GM19239 (cell line): ENCODE measurements at places on chromosomes 6 and 20.

GRCh38 chr6:90149280-90149679 lies 147.4 kb downstream of the BACH2 start:
- DNase-seq: no peak

DNA sequence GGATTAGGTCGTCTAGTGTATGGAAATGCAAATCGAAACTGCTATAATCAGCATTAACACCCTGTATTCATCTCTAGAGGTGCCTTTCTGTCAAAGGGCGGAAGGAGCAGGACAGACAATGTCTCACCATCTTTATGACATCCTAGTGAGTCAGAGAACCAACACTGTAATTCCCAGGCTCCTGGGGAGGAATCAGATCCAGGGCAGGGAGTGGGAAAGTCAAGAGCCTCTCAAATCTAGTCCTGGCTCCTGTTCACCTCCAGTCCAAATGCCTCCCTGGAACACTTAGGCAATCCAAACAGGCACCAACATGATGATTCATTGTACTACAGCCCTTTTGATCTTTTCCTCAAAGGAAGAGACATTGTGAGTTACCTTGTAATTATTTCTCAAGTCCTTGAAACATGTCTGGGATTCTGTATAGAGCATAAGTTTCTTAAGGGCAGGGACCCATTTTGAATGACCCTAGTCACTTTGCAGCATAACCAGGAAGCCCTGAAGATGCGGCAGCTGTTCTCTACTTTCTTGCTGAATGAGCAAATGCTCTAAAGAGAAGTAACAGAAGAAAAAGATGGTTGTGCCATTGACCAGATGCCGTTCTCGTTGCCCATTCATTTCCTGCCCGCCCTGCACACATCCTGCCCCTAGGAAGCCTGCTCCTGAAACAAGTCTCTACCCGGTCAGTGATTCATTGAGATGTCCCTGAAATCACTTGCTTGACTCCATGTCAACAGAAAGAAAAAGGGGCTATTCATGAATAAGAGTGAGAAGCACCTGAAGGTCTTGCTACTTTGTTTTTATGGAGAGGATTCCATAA lies 112.8 kb upstream of the JARID2 start:
- no peak for DNase-seq

- DNase-seq: no peak
Measured at GRCh38 chr6:144568241-144568640, 283.1 kb downstream of the UTRN start.

- DNase-seq: no peak
Measured at GRCh38 chr6:32597024-32597423, 7.4 kb upstream of the HLA-DRB1 start.

GRCh38 chr6:149380523-149380922 lies 19.5 kb upstream of the SUMO4 start:
- DNase-seq: no peak

DNA sequence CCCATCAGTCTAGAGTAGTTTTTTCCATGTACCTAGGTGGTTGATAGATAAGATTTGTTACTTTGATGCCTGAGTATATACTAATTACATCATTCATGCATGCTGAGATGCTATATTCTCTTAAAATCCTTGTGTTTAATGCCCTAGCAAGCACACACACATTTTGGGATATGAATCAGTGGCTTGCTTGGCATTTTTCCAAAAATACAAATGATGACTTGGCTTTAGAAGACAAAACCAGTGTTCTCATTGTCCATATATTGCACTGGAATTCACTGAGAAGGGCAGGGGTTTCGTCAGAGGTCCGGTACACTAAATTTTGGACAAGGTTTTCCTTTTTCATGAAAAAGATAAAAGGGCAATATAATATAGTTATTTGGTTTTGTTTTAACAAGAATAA lies 24.9 kb downstream of the GTPBP2 start:
- DNase-seq: no peak

GRCh38 chr6:47680051-47680450 lies 18.3 kb upstream of the ADGRF4 start:
- no peak for DNase-seq

DNA sequence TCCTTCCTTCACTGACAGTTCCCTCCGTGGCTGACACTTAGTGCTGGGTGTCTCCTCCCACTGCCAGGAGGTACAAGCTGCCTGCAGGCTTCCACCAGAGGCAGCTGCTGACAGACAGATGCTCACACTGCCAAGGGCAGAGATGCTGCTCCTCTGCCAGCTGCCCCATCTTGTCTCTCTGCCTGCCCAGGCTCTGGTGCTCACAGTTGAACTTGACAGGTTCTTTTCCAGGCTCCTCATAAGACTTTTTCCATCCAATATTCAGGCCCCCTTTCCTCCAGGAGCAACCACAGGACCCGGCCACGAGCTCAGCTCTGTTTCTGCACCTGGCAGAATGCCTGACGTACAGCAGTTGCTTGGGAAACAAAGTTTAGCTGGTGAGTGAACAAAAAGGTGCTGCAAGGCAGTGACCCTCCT lies 79.8 kb downstream of the PSMB1 start:
- DNase-seq: no peak

DNA sequence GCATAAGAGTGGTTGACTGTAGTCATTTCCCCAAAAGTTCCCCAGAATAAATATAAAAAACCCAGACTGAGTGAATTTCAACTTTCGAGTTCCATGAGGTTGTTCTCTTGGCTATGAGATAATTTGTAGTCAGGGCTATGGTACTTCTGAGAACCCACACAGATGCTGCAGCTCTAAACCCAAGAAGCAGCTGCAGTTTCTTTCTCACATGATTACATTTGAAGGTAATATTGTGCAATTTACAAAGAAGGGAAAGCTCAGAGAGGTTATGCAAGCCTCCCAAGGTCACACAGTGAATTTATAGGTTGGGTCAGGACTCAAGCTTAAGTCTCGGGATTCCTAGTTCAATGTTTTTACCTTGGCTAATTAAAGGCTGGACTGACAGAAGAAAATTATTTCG lies 29.7 kb upstream of the CD93 start:
- no peak for DNase-seq

DNA sequence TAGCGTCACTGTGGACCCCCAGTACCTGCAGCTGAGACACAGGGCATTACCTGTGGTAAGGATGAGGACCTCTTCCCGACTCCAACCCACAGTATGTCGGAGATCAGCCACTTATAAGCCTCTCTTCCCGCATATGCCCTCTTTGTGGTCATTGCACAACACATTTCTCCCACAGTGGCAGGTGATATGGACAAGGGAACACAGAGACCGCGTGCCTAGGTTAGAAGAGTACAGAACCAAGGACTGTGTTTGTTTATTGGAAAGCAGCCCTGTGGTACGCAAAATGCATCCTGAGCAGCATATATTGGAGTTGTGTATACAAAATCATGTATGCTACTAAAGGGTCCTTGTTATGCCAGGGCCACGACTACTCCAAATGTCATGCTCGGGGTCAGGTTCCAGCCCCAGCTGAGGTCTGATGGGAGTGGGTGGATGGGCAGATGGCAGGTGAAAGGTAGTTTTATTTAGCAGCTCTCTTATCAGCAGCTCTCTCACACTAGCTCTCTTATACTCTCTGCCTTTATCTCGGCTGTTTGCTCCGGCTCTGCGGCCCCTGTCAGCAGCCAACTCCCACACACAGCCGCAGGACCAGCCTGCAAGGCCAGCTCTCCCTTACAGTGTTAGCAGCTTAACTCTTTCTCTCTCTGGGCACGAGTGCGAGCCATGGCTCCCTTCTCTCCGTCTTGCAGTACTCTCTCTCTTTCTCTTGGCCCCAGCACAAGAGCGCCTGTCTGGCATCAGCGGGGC lies 569.0 kb downstream of the KIF16B start:
- no peak for DNase-seq

GRCh38 chr6:16625291-16626265 lies 135.7 kb downstream of the ATXN1 start:
- no peak for DNase-seq

GRCh38 chr6:170375661-170376060 lies 69.1 kb downstream of the FAM120B start:
- DNase-seq: no peak

DNA sequence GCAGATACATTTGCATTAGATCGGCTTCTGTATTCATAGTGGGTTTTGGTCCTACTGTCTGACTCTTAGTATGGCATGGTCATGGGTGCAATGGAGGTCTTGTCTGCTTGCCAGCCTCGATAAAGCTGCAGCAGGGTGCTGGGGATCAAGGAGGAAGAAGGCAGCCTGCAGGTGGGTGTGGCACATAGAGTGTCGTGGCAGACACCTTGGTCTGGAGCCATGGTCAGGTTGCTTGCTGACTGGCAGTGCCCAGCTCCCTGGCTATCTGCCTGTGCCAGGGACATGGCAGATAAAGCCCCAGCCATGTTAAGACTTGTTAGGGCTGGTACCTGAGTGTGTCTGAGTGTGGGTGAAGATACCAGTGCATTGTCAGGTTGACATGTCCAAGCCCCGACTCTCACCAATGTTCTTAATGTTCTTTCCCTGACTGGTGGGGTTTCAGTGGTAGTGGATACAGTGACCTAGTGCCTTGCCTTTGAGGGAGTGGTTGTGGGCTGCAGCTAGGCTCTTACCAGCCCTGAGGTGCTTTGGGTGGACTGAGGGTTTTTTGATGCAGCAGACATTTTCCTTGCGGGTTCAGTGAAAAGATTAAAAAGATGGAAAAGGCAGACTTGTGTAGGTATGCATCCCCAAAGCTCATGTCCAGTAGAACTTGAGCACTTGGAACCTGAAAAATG lies 1.8 kb downstream of the FAM83D start:
- DNase-seq: no peak

GRCh38 chr20:53488775-53489272 lies 104.8 kb downstream of the ZNF217 start:
- no peak for DNase-seq

DNA sequence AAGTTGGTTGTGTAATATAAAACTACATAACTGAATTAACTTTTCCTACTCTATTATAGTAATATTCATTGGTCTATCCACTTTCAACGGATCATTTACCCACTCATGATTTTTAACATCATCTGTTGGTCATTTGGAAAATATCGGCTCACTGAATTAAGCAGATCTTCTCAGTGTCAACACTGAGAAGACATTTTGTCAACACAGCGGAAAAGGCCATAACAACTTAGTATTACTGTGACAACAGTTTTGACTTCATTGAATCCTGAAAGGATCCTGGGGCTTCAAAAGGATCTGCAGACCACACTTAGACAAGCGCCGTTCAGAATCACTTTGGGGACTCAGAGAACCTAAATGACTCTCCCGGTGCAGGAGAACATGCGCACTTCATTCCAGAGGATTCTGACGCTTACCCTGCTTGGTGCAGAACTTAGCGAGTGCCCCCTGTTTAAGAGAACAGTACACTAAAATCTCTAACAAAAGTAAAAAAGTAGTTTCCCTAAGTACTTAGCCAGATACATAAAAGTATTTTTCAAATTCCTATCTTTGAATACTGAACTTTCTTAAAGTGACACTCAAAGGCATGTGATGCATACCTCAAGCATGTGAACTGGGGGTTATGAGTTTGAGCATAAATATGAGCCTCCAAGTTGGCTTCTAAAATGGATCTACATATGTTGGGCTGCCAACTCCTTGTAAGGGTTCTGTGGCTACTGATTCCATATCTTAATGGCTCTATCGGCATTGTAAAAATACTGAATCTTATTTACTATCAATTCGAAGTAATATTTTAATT lies 4.0 kb downstream of the ZBTB2 start:
- no peak for DNase-seq

DNA sequence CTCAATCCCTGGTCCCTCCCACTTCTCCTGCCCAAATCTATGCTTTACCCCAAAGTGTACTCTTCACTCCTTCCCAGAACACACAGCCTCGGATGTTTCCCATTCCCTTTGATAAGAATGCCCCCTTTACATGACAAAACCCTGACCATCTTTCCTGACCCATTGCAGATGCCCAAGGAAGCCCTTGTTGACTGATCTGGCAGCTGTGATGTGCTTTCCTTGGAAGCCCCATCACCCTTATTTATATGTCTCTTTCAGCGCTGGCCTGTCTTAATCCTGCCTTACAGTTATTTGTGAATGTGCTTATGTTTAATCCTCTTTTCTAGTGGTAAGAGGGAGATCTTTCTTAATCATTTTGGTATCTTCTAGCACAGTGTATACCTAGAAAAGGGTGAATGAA lies 523.1 kb downstream of the CD83 start:
- DNase-seq: no peak

- no peak for DNase-seq
Measured at GRCh38 chr20:37356961-37357371, 11.0 kb downstream of the SRC start.

DNA sequence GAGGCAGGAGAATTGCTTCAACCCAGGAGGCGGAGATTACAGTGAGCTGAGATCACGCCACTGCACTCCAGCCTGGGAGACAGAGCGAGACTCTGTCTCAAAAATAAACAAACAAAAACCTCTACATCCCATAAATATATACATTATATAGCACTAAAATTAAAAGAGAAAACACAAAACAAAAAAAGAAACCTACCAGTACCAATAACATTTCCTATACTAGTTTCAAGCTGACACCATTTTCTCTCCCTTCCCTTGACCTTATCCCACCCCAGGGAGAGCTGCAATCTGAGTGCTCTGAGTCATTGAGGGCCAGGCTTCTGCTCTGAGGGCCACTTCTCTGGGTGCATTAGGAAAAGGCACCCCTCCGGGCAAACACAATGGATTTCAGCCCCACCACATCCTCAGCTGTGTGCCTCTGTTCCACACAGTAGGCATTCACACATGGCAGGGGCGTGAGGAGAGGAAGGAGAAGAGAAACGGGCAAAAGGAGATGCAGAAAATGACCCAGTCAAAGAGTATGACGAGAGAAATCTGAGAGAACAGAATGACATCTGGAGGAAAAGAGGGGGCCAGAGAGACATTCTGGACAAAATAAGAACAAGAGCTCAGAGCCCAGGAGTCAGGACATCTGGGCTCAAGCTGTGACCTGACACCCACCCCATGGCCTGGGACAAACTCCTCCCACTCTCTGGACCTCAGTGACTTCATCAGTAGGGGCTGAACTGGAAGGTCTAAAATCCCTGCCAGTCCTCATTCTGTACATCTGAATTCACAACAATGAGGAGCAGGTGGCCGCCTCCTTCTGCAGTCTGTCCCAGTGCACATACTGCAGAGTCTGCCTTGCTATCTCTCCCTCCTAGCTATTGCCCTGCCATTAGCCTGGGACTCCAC lies 18.2 kb downstream of the TRIM26 start:
- no peak for DNase-seq

DNA sequence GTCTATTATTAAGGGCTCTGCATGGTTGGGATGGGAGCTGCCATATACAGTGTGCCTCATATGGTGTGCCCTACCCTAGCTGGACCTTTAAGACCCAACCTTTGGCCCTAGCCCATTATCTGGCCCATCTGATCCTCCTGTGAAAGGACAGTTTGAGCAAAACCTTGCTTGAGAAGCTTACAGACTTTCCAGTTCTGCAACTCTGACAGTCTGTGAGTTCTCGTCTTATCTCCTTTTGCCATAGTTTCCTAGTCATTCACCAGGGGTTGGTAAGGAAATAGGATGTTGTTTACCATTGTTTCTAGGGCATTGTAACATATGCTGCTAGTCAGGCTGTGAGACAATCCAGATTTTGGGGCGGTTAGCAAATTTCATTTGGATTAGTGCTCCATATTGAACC lies 17.2 kb downstream of the CTNNBL1 start:
- no peak for DNase-seq
